ENCODE measurements at places on chromosomes 12 and 14.

DNA sequence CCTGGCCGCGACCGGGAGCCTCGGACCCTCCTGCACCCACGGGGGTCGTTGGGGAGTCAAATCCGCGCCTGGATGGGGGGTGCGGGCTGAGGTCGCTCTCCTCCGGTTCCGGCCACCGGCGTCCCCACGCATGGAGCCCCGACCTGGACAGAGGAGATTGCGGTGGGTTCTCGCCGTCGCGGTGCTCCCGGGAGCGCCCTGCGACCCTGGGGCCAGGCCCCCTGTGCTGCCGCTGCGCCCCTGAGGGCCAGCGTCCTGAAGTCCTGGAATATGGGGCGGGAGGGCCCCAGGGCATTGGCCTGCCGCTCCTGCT, 345 bp downstream of the ASPG start:
- DNase-seq: no peak

DNA sequence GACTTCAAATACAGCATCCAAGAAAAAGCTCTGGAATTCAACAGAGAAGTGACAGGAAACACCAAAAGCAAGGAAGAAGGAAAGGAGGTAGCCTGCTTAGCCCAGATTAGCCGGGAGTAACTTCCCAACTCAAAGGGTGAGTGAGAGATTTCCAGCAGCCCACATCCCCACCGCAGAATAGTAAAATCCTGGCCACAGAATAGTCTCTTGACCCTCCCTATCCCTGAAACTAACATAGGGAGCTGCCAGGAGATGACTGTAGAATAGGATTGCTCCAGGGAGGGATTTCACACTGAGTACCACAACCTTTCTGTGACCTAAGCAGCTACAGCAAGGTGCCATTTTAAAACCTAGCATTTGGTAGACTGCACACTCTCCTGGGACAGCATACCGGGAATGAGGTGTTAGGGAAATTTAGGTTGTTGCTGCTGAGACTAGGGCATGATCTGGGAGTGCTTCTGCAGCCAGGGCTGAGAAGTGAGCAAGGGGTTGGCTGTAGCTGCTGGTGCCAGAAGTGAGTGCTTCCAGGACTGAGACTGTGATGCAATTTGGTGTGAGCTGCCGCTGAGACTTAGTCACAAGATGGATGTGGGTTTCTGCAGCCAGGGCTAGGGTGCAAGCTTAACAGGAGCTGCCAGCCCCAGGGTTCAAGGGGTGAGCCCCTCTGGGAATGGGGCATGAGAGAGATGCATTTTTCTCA, 66.0 kb downstream of the TMTC3 start:
- no peak for DNase-seq

DNA sequence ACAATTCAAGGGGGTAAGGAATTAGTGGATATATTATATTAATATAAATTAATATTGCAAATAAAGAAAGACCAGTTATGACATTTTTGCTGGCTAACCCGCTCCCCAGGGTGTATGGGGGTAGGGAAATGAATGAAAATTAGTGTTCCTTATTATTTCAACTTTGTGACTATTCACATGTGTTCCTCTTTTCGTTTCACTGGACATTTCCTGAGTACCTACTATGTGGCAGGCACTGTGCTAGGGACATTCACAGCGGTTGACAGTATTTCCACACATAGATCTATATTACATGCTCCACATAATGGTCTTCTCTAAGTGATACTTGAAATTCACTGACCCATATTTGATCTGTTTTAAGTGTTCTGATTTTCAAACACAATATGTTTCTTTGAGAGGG, 129.8 kb upstream of the USP15 start:
- DNase-seq: no peak

DNA sequence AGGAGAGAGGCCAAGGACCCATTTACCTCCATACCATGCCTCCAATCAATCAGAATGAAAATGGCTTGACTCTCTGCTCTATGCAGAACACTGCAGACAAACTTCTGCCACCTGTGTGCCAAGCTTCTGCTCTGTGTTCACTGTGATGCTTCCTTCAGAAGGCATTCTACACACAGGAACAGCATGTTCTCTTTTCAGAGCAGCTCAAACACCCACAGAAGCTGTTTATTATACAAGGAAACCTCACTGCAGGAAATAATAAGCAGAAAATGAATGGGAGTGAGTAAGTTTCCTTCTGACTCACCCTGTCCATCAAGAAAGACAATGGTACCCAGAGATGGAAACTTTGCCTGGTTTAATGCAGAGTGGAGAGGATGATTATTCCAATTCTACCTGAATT, 2.4 kb upstream of the ESR2 start:
- no peak for DNase-seq

- no peak for DNase-seq
Measured at GRCh38 chr14:22626590-22626989, 17.6 kb downstream of the OR6J1 start.

- DNase-seq: no peak
Measured at GRCh38 chr14:89399594-89400068, 17.4 kb downstream of the FOXN3 start.

All from stimulated activated CD4-positive, alpha-beta T cell treated with anti-CD3 and anti-CD28 coated beads, Interleukin-4, amount 100 ng/mL, for 24 hours (primary cell).